ENCODE measurements at places on chromosomes 2 and 18.

DNA sequence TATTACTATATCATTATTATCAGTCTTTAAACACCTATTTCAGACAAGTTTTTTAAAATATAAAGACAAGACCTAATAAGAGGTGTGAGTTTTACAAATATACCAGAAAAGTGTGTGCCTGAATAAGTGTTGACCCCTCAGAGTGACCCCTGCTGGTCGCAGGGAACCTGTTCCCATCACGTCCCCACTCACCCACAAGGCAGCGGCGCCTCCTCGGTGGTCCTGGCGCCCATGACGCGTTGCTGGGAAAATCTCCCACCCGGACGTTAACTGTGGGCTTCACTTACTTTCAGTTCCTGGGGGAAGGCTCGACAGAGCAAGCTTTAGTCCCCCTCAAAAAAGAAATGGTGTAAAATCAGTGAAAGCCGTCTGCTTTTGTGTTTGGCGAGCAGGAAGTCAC lies 93.5 kb downstream of the TMEM18 start:
- DNase-seq: no peak

DNA sequence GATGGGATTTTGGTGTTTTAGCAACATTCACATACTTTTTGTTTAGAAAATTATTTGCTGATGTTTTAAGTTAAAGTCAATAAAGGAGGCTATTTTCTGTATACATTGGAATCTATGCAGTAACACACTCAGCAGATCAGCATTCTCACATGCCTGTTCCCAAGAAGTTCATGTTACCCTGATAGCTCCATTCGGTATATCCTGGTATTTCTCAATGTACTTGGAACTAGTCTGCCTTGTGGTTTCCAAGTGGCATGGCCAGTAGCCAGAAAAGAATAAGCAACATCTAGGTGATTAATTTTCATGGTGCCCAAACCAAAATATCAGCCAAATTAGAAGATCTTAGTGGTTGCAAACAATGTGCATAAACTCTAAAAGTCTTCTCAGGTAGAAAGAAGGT lies 5.2 kb upstream of the NCAPH start:
- no peak for DNase-seq

- DNase-seq: no peak
Observed at GRCh38 chr2:166180951-166181812, 53.4 kb upstream of the SCN1A start.

DNA sequence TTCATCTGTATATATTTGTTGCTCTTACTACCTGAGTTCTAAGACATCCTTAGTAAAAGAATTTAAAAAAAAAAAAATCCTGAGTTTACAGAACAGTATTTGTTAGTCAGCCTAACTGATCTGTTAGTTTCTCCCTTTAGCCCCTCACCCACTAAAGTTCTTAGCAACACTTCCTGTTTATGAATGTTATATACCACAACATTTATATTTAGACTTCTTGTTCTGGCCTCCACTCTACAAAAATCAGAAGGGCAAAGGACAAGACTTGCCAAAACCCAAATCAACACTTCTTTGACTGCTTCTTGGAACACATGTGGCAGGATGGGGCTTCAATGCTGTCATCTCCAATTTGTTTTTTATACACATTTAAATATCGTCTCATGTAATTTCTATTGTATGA lies 71.1 kb downstream of the MGAT5 start:
- no peak for DNase-seq

GRCh38 chr2:84057917-84058560 lies 401.0 kb downstream of the SUCLG1 start:
- no peak for DNase-seq

- no peak for DNase-seq
Observed at GRCh38 chr2:159933727-159934049, 128.7 kb downstream of the PLA2R1 start.

Data from cerebellar nuclear complex (tissue), 1 donor.